ENCODE measurements at places on chromosomes 11 and 22.

DNA sequence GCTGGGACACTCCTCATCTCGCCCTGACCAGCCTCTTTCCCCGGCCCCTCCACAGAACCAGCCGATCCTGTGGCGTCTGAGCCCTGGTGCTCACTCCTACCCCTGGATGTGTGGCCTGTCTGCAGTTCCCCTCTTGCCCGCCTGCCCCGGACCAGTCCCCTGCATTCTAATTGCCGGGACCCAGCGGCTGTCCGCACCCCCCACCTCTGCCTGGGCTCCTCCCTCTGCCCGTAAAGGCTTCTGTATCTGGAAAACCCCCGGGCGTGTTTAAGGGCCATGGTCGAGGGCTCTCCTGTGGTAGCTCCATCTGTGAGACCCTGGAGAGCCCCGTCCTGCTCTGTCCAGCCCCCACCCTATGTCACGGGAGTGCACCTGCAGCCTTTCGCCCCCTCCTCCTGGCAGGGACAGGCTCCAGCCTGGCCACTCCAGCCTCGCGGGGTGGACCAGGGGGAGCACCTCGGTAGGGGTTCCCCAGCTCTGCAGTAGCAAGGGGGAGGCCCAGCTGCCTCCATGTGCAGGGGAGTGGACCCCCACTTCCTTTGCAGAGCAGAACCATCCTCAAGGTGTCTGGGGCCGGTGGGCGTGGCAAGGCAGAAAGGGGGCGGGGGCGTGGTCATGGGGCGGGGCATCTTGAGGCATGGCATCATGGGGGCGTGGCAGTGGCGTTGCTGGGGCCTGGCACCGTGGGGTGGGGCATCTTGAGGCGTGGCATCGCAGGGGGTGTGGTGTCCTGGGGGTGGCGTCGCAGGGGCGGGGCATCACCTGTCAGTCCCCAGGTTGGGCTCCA lies 430.4 kb downstream of the TBC1D22A start:
- DNase-seq: no peak

DNA sequence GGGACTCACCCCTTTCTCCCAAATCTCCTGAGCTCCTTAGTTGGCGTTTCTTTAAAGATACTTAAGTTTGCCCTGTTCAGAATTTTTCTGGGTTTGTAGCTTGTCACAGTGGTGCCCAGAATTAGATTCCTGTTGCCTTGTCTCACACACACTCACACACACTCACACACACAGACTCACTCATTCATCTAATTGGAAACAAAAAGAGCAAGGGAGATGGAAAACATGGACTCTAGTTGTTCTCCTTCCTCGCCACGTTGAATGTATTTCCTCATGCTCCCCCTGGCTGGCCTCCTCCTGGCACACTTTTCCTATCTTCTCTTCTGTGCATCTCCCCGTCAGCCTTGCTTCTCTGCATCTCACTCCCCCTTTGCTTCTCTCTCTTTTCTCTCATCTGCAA lies 752.3 kb downstream of the NTM start:
- DNase-seq: no peak

- no peak for DNase-seq
Observed at GRCh38 chr11:1899090-1899489, 7.4 kb upstream of the PRR33 start.

- no peak for DNase-seq
Observed at GRCh38 chr22:47010211-47010610, 247.8 kb downstream of the TBC1D22A start.

DNA sequence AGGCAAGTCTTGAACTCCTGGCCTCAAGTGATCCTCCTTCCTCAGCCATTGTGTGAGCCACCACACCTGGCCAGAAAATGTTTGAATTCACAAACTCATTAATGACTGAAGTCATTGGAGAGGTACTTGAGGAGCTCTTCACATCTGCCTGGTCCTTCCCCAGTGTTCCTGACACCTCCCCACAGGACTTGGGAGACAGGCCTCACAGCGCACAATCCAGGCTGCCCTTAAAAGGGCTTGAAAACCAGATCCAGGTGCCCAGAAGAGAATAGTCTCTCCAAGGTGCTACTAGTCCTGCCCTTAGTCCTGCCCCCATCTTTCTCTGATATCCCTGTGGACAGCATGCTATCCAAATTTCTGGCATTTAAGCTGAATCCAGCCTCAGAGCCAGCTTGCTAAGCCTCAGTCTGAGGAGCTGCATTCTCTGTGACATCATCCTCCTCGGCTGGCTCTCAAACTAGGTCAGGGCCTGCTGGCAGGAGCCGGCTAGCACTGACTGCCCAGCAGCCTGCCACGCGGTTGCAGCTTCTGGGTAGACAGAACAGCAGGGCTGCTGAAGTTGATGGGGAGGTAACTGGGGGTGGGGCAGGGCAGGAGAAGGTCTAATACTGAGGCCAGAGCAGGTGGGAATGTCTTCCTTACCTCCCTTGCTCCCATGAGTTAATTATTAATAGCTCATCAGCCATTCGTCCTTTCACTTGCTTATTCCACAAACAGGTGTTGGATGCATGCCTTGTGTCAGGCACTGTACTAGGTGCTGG lies 35.3 kb upstream of the NECTIN1 start:
- no peak for DNase-seq

DNA sequence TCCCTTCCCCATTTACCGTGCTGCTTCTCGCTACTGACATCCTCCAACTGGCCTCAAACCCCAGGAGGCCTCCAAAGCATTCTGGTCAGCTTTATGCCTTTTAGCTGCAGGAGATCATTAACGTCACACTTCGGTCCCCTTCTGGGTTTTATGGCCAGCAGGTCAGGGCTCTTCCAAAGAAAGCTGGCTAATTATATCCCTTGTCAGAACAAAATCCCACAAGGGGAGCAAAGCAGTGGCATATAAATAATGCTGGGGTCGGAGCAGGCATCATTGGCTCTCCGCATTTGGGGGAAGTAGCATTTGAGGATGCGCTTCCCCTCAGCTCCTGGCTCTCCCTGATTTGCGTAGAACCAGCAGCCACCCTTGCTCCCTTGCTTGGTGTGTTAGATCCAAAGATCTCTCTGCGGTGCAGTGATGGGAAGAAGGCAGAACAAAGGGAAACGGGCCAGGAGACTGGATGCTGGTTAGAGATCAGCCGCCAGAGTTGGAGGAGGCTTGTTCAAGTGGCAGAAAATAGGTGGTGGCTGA lies 117.4 kb downstream of the DBX1 start:
- no peak for DNase-seq

- DNase-seq: peak; percentile 31
Observed at GRCh38 chr11:101915791-101916291, 481 bp downstream of the ANGPTL5 start.

DNA sequence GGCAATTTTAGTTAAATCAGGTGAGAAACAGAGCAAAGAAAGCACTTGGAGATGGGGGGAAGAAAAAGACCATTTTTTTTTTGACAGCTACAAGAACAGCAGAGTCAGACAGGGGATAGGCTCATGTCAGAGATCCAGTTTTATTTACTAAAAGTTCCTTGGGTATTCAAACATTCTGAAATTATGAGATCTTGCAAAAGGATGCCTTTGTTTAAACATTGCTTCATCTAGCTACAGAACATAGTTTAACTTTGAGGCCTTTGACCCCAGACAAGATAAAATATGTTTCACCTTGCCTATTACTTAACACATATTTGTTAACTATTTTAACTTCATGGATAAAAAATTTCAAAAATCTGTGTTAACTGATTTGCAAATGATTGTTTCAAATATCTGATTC lies 6.4 kb downstream of the GLYATL1 start:
- no peak for DNase-seq

DNA sequence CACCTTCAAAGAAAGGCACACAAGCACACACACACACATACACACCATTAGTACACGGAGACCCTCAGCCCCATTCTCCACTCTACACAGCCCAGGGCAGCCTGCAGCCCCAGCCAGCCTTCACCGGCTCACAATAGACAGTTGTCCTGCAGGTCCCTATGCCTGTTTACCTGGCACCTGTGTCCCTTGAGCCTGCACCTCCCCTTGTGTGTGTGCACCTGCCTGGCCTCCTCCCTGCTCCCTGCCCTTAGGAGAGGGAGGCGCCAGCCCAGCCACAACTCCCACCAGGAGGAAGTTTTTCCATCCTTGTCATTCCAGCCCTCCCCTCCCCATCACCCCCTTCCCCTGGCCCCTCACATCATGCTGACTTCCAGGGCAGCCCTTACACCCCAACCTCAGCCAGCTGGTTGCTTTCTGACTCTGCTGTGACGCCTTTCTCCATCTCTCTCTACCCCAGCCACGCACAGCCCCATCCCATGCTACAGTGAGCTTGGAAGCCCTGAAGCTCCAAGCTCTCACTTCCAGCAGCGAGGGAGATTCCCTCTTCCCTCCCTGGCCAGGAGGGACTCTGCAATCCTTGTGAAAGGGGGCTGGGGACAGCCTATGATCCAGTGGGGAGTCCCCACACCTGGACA lies 4.4 kb downstream of the AHNAK start:
- DNase-seq: no peak

GRCh38 chr11:71298761-71299181 lies 46.4 kb upstream of the SHANK2 start:
- no peak for DNase-seq

GRCh38 chr11:76805206-76805913 lies 22.2 kb downstream of the TSKU start:
- peak; percentile 34 for DNase-seq

- no peak for DNase-seq
Observed at GRCh38 chr11:74683279-74683871, 47.9 kb downstream of the CHRDL2 start.

- no peak for DNase-seq
Observed at GRCh38 chr11:22521226-22521625, 104.4 kb downstream of the FANCF start.

GRCh38 chr11:68498903-68499883 lies 38.6 kb downstream of the PPP6R3 start:
- DNase-seq: no peak

- no peak for DNase-seq
Observed at GRCh38 chr11:93986716-93987115, 34.4 kb upstream of the HEPHL1 start.

- DNase-seq: no peak
Observed at GRCh38 chr11:30567120-30567519, 19.0 kb downstream of the MPPED2 start.

DNA sequence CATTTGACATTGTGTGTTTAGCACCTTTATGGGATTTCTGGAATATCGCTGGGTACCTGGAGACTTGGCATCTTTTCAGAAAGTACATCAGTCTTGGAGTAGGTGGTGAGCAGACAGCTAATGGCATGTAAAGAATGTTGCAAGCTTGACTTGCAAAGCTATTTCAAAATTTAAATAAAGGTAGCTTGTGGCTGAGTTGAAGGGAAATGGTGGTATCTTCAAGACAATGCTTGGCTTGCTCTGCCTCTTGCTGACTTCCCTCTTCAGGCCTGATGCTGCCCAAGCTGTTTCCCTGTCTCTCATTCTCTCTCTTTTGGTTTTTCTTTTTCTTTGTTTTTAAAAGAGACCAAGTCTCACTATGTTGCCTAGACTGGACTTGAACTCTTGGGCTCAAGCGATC lies 13.2 kb downstream of the ZNRF3 start:
- no peak for DNase-seq

- DNase-seq: no peak
Observed at GRCh38 chr11:955154-956063, 29.7 kb downstream of the AP2A2 start.

- DNase-seq: no peak
Observed at GRCh38 chr11:33636104-33636503, 64.5 kb downstream of the C11orf91 start.

GRCh38 chr11:92251980-92252379 lies 27.4 kb downstream of the FAT3 start:
- DNase-seq: no peak

- no peak for DNase-seq
Observed at GRCh38 chr11:45243967-45244366, 42.2 kb downstream of the SYT13 start.

DNA sequence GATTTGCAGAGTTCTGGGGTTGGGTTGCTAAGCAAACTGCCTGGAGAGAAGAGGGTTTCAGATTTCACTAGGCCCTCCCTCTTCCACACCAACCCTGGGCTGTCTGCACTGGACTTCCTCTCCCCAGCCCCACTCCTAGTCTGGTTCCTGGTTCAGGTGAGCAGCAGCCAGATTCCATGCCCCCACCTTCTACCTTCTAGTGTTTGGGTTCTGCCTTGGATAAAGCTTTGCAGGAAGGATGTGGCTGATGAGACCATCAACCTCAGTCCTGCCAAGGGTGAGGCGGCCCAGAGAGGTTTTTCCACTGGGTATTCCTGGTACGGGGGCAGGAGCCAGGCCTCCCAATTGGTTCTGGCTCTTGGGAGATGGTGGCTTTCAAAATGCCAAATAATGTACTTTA lies 68.3 kb downstream of the BCR start:
- no peak for DNase-seq

DNA sequence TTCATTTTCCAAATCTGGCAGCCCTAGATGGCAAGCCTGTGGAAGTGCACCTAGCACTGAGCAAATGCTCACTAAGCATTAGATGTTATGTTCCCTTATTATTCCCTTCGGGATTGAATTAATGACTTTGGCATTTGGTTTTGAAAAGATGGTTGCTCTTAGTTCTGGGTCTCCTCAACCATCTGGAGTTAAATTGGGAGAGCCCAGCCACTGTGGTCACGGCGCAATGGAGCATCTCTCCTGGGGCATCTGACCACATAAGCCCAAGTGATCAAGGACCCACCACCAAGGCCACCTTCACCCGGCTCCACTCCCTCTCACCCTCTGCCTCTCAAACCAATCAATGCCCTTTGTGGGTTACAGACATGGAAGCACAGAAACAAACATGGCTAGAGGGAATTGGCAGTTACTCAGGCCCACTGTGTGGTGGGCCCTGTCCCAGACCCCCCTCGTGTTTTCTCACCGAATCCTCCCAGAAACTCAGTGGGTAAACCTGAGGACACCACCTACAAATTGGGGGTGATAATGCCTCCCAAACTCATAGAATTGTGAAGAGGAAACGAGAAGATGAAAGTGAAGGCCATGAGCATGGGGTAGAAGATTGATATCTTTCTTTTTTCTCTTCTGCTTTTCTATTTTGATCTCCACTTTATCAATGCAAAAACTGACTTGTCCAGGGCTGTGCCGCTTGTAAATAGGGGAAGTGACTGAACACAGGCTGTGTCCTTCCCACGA lies 52.2 kb downstream of the IRAG1 start:
- peak; percentile 71 for DNase-seq

DNA sequence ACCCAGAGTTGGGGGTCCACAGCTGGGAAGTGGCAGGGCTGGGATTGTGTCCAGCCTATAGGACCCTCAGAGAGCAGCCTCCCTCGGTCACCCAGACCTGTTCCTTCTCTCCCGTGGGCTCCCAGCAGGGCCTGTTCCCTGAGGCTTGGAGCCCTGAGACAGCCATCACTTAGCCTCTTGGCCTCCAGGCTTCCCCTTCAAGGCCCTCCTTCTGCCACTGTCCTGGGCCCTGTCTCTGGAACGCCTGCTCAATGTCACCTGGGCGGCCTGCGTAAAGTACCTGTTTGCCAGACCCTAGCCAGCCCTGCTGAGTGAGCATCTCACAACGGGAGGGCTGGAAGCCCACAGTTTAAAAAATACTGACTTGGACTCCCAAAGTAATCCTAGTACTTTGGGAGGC lies 6.5 kb downstream of the MGAT3 start:
- DNase-seq: no peak

GRCh38 chr11:133953547-133953946 lies 3.2 kb downstream of the IGSF9B start:
- DNase-seq: no peak

- DNase-seq: no peak
Observed at GRCh38 chr22:30572840-30573593, 1.4 kb downstream of the GAL3ST1 start.

All from GM13976 (cell line).